Globus pallidus (tissue), 1 donor: ENCODE measurements at places on chromosomes 4 and X.

DNA sequence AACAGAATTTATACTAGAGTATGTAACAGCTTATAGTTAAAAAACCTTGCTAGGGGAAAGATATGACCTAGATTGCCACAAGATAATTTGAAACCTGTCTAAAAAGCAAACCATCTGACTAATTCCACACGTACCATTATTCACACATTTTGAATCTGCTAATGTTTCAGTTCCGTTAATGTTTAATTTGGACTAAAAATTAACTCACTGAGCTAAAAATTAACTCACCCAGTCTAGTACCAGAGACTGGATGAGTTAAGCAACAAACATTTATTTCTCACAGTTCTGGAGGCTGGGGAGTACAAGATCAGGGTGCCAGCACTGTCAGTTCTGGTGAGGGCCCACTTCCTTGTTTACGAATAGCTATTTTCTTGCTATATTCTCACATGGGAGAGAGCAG is 231.5 kb upstream of the DIAPH2 start:
- DNase-seq, result no peak

DNA sequence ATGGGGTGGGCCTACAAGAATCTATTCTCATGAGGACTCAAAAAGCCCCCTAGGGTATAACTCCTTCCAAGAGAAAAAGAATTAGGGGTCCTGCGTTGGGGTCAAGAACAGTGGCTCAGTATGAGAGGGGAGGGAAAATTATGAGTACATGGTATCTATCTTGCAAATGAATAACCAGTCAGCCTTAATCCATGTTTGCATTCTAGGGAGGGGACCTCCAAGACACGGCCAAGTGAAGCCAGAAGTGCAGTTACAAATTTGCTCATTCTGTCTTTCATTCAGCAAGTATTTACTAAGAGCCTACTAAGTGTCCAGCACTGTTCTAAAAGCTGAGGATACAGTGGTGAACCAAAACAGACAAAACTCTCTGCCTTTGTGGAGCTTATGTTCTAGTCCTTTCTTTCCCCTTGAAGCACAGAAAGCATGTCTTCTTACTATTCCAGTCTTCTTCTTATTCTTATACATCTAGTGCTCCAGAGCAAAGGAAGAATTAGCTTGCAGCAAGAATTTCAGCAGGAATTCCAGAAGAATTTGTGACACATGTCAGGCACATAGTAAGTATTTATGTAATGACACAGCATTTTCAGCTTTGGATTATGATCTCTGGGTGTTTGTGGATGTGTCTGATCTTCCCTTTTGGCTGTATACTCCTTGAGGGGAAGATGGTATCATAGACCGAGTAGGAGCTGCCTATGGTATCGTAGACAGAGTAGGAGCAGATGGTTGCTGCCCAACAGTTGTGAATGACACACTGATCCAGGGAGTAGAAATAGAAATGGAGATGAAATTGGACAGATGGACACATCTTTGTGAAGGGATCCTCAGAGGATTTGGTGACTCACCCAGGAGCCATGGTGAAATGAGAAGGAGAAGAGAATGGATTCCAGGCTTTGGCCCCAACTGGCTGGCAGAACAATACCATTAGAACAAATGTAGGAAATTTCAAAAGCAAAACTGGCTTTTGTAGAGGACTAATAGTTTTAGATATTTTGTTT is 75.9 kb downstream of the COQ2 start:
- DNase-seq, result no peak

DNA sequence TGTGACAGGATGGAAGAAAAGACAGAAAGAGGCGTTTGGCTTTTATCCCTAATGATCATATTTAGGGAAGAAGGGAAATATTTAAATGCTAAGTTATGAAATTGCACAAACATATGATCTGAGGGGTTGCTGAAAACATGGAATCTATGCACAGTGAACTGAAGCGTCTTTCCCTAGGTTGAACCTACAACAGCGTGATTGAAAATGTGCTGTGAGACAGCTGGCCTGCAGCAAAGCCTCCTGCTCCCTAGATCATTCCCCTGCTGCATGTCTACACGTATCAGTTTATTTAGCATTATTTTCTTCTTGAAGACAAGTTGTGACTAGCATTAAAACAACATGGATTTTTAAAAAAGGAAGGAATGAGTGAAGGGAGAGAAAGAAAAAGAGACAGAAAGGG is 272.5 kb upstream of the TRAM1L1 start:
- no peak for DNase-seq

- no peak for DNase-seq
Measured at GRCh38 chr4:5884796-5885195, 8.1 kb downstream of the CRMP1 start.

- no peak for DNase-seq
Measured at GRCh38 chr4:55866290-55866907, 13.0 kb downstream of the EXOC1 start.

GRCh38 chr4:83617371-83618035 is 81.6 kb downstream of the GPAT3 start:
- no peak for DNase-seq

GRCh38 chrX:6778544-6779503 is 243.9 kb upstream of the VCX3A start:
- peak; percentile 68 for DNase-seq
